Diencephalon (tissue), 1 donor: ENCODE measurements at places on chromosomes 5 and 9. TPM values are rescaled to one million over a fixed set of nuclear protein-coding genes. Genes with fewer than 3 reads are reported as not detected.

ANKRD34B gene
- total RNA-seq: 3.0 TPM

TRPM6 gene
- total RNA-seq: 2.5 TPM

CARTPT gene
- total RNA-seq: 2.3 TPM

FAM170A gene
- 0.23 TPM for total RNA-seq

CDKN2B-AS1 gene
- total RNA-seq: 1.4 TPM

ADGRV1 gene
- total RNA-seq: 191 TPM
